ENCODE measurements at places on chromosomes 12 and 14.
A peak's percentile ranks its signal among the peaks of the same experiment; 100 is the strongest.

DNA sequence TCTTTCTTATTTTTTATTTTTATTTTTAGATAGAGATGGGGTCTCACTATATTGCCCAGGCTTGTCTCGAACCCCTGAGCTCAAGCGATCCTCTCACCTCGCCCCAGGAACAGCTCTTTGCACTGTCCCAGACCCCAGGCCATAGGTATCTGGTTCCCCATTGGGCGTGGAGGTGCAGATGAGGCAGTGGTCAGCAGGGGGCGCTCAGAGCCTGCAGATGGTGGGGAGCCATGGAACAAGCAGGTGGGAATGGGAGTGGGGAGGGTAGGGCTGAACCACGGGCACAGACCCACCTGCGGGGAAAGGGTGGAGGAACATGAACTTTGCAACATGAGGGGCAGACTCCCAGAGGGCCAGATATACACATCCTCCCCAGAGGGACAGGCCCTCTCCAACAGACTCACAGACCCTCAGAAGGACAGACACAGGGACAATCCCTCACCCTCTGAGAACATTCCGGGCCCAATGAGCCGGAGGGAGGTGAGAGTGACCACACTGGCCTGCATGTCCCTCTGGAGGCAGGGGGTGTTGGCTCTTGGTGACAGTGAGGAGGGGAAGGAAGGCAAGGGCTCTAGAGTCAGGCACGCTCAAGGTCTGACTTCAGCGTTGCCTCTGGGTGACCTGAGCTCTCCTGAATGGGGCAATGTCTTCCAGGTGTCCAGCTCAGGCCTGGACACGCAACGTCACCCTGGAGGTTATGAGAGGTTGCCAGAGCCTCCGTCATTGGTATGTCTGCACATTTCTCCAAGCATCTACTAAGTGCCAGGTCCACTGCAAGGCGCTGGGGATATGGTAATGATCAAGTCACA lies 34.9 kb downstream of the KRT80 start:
- DNase-seq: peak; percentile 60

GRCh38 chr12:29971446-29971845 lies 187.7 kb upstream of the TMTC1 start:
- no peak for DNase-seq

DNA sequence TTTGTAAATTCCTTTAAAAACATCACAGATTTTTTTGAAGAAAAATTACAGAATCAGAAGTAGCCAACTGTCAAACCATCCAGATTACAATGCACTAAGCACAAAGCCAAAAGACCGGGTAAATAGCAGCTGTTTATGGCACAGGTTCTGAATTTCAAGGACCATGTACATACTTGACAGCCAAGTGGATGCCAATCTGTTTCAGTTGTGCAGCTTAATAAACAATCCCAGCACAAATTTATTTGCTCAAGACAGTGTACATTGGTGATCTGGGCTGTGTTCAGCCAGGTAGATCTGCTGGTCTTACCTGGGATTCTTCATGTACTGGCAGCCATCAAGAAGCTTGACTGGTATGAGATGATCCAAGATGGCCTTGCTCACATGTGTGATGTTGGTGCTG lies 229.8 kb upstream of the FLRT2 start:
- DNase-seq: no peak

GRCh38 chr14:59325906-59326305 lies 137.4 kb downstream of the DAAM1 start:
- no peak for DNase-seq

DNA sequence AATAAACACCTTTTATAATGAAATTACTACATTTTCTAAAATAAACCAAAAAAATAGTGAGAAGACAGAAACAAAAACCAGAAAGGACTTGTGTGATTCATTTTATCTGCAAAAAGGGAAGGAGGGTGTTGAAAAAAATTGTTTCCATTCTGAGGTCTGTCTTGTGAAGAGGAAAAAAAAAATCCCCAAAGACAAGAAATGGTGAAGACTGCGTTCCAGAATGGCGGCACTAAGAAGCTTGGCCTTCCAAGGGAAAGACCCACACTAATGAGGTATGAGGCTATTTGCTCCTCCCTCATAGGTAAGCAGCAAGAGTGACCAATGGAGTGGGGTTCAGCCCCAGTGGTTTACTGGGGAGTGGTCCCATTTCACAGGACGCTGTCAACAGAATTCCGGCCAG lies 35.0 kb downstream of the GNPTAB start:
- no peak for DNase-seq

DNA sequence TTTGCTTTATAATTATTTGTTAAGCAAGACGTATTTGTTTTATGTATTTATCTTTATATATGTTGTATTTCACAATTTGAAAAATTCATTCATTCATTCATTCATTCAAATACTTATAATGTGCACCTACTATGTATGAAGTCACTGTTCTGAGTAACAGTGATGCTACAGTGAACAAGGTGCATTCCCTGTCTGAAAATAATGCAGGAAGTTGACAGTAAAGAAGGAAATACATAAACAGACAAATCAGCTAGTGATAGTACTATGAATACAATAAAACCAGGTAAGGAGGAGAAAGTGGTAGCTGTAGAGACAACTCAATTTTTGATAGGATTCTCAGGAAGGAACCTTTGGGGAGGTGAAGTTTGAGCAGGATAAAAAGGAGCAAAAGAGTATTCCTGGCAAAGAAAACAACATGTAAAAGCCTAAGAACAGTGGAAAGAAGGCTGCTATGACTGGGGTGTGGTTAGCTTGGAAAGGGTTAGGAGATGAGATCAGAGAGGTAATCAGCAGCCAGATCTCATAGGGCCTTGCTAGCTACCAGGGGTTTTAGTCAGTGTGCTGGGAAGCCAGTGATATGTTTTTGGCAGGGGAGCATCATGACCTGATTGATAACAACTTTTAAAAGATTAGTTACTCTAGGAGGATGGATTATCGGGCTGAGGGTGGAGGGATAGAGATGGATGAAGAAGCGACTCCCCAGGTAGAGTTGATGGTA lies 17.4 kb downstream of the BICDL1 start:
- no peak for DNase-seq

DNA sequence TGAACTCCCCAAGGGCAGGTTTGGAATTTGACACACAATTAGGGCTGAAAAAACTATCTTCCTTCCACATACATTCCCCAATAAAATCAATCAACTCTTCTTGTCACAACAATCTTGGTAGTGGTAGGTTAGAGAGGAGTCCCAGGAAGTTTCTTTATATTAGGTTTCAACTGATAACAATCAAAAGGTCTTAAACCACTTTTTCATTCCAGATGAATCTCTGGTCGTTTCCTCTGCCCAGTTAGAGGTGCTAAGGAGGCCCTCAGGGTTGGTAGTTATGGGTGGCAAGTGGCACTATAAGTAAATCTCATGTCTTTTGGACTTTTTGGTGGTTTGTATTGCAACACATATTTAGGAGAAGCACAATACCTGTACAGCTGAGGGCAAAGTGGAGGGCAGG lies 1.7 kb upstream of the SLC38A2 start:
- DNase-seq: no peak

- no peak for DNase-seq
Observed at GRCh38 chr14:24367514-24368211, at the start of gene NFATC4. TSS of gene NFATC4 (plus strand) at chr14:24368184. CDS start at chr14:24368341, 157 bp downstream.

DNA sequence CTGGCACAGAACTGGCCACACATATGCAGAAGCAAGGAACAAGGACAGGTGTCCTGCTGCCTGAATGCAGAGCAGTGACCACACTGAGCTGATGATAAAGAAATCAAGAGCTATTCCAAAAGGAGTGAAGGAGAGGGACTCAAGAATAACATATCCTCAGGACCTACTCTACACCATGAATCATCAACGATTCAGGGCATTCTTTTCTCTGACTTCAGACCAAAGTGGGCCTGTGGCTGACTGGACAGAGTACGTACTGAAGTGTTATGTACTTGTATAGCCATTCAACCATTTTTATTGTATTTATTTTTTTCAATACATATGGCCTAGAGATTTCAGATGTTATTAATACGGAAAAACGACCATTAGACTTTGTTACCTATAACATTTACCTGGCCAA lies 177.5 kb upstream of the TMTC1 start:
- no peak for DNase-seq

DNA sequence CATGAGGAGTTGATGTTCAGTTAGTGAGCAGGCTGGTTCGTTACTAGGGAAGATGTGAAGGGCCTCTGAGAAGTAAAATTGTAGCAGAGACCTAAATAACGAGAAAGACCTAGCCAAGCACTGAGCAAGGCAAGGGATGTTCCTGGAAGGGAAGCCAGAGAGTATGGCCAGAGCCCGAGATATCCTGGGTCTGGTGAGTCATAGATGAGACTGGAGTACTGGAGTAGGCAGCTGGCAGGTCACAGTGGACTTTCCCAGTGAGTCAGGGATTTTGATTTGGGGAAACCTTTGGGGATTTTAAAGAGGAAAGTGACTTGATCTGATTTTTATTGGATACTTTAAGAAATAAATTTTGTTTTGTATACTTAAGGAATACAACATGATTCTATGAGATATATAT lies 369.0 kb downstream of the DIO2 start:
- DNase-seq: no peak

DNA sequence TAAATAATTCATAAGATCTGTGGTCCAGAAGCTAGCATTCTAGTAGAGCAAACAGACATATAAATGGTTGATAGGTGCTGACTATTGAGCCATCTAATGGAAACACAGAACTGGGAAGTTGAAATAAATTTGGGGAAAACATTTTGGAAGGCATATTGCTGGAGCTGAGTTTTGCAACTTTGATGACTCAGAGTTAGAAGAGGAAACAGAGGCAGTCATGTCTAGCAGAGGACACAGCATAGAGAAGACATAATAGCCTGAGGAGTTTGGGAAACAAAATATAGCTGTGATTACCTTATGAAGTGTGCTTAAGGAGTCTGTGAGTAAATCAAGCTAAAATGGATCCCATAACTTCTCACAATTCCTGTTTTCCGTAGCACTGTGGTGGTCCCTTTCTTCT lies 86.9 kb upstream of the FLRT2 start:
- DNase-seq: no peak

GRCh38 chr14:38186216-38186615 lies 21.5 kb upstream of the SSTR1 start:
- no peak for DNase-seq

- DNase-seq: no peak
Observed at GRCh38 chr12:18135086-18135485, 45.1 kb upstream of the RERGL start.

GRCh38 chr14:76753541-76754198 lies 7.6 kb upstream of the VASH1 start:
- no peak for DNase-seq

- no peak for DNase-seq
Observed at GRCh38 chr12:112559784-112560183, 141.0 kb downstream of the PTPN11 start.
